T-helper 1 cell treated with Interleukin-12 subunit alpha and Interleukin-12 subunit beta and Interleukin-4 antibody, amounts not matched to agents 30 ng/mL and 1 ng/mL, for 36 hours (primary cell): ENCODE measurements at places on chromosomes 12 and 14. TPM values are rescaled to one million over a fixed set of nuclear protein-coding genes. Genes with fewer than 3 reads are reported as not detected.

The INHBC gene
- not detected in 2 replicates for total RNA-seq

The OTOGL gene
- not detected in 2 replicates for total RNA-seq

The TEX22 gene
- total RNA-seq = 4.3 and 4.5 TPM in 2 replicates

The CLEC4C gene
- total RNA-seq = not detected in 2 replicates

The INSM2 gene
- not detected in 2 replicates for total RNA-seq

The P2RX2 gene
- not detected in 2 replicates for total RNA-seq

The TAS2R9 gene
- total RNA-seq = 0.27 TPM in 1 of 2 replicates, not detected in the other

The GALNT9 gene
- not detected in 2 replicates for total RNA-seq

The APOLD1 gene
- 7.3 and 11.0 TPM in 2 replicates for total RNA-seq

The HNF1A gene
- not detected in 2 replicates for total RNA-seq
